BJ (cell line): ENCODE measurements at places on chromosomes 2 and 18.
A peak's percentile ranks its signal among the peaks of the same experiment; 100 is the strongest.

DNA sequence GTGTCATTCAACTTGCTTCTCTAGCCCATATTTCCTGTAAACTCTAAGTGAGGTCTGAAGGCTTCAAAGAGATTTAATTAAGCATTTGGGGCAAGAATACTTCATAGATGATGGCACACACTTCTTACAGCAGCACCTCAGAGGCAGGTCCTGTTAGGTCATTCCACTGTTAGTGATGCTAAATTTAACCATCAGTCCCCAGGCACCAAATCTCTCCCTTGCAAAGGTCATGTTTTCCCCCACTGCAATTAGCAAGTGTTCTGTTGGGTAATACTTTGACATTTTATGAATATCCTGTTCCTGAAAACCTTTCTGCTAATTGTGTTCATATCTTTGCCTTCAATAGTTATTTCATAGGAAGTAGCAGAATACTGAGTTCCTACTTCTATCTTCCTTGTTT, 117.0 kb downstream of the STK39 start:
- DNase-seq = no peak

- DNase-seq = no peak
Measured at GRCh38 chr2:158808426-158808825, 13.3 kb downstream of the DAPL1 start.

GRCh38 chr18:25648716-25649260, 296.8 kb upstream of the ZNF521 start:
- no peak for DNase-seq

GRCh38 chr18:54947091-54947490, 12.2 kb downstream of the CCDC68 start:
- no peak for DNase-seq

DNA sequence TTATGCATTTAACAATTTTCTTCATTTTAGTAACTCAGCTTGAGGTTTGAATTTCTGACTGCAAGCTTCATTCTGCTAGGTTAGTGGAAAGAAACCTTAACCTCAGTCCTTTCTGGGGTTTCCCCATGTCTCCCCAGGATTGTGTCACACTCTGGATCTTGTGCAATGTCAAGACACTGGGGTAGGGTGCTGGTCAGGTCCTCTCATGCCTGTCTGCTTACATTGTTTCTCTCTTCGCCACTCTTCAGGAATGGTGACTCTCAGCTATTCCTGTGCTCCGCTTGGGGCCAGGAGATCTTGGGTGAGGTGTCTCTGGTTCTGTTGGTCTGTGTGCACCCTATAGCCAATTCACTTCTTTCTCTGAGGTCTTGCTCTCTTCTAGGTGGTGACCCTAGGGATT, 23.9 kb downstream of the CTLA4 start:
- DNase-seq = no peak

- no peak for DNase-seq
Measured at GRCh38 chr2:237024255-237024654, 61.4 kb upstream of the COPS8 start.

DNA sequence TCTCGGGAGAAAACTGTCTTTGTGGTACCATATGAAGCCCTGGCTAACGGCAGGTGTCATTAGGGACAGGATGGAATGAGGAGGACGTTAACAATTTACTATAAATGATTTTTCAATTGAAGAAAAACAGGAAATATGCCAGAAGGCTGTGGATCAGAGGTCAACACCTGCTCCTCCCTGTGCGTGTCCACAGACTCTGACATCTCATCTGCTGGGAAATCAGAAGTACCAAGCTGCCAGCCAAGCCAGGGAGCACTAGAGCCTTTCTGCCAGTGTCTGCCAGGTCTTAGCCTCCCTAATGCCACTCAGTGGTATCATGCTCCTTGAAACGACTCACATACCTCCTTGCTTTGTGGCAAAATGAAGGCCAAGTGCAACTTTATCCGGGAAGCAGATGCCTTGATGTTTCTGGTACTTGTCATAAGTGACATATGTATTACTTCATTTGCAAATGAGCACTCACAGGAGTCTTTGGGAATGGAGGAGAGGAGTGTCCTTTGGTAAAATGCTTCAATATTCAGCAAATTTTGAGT, 541.1 kb downstream of the SATB2 start:
- DNase-seq = no peak

GRCh38 chr2:120943403-120944034, 207.9 kb downstream of the GLI2 start:
- no peak for DNase-seq

- DNase-seq = no peak
Measured at GRCh38 chr2:82155469-82155868, 1850.9 kb upstream of the LRRTM1 start.

GRCh38 chr2:70514612-70515055, 39.0 kb downstream of the TGFA start:
- DNase-seq = no peak

DNA sequence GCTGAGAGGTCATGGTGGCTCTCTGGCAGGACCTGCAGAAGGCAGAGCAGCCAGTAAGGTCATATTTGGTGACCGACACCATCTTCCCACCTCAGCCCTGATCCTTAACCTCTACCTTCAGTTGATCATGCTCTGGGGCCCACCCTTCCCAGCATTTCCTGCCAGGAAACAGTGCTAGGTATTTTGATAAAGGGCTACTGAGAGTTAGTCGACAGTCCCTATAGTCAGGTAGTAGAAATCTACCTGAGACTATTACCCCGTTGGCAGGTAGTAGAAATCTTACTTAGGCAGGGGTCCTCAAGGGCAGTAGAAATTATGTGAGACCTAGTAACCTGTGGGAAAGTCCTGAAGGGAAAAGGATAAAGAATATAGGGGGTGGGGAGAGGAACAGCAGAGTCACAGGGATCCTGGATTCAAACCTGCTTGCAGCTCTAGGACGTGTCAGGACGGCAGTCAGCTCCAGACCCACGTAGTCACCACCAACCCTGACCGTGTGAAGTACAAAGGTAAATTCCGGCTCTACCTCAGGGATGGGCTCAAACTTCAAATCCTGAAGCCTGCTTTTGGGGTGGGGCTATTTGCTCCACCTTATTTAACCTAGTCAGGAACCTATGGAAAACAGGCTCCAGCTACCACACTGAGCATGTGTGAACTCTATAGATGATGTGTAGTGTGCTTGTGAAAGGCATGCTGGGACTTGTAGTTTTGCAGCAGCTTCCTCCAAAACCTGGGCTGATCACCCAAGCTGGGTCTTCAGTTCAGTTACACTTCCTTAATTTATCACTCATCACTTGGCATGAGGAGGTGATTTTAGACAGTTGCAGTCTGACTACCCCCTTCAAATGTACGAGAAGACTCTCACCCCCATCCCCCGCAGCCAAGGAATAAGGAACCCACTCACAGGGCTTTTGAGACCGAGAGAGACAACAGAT, at the start of gene DQX1:
DQX1 (minus strand) TSS at position 515 of the 932 bp plus-strand sequence; CDS start at position 13, 502 bp downstream.
- DNase-seq = no peak

- DNase-seq = no peak
Measured at GRCh38 chr2:106816974-106817373, 69.0 kb downstream of the ST6GAL2 start.

- no peak for DNase-seq
Measured at GRCh38 chr2:6741229-6741628, 124.5 kb downstream of the CMPK2 start.

- no peak for DNase-seq
Measured at GRCh38 chr2:120620025-120620793, 115.5 kb upstream of the GLI2 start.

- DNase-seq = no peak
Measured at GRCh38 chr18:23568281-23569138, 17.8 kb downstream of the NPC1 start.

DNA sequence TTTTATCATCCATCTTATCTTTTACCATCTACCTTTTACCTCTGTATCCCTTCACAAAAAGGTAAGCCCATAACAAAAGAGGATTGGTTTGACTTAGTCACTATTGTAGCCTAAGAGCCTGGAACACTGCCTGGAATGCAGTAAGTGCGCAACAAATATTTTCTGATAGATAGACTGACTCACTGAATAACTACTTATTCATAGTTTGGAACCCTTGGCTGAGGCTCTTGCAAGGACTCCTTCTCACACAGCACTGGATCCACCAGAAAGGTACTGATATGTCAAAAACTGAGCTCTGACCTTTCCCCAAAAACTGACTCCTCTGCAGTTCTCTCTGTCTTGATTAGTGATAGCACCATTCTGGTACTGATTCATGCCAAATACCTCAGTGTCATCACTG, 426.7 kb downstream of the SETBP1 start:
- no peak for DNase-seq

GRCh38 chr2:232365621-232366321, 12.8 kb upstream of the ALPP start:
- no peak for DNase-seq

- DNase-seq = no peak
Measured at GRCh38 chr2:180071797-180072196, 64.7 kb upstream of the CWC22 start.

DNA sequence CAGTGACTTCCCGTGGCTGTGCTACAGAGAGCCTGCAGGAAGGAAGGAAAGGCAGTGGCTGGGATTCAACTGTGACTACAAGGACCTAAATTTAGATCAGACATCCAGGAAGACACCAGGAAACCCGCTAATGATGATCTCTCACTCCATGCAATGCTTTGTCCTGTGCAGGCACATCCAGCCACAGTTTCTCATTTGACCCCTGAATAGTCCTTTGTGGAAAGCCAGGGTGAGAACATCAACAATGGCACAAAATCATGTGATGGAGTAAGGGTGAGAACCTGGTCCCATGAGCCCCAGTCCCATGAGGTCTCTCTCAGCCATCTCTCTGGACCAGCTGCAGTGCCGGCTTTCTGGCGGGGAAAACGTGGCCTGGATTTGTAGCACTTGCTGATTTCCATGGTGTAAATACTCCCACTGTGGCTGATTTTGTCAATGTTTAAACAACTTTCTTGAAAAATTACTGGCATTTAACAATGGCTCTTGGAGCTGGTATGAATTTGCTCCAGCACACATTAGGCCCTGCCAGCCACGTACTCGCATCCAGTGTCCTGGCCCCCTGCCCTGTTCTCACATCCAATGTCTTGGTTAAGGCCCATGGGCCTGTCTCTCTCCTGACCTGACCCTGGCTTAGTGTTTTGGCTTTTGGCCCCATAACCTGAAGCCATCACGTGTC, 159.0 kb upstream of the HAAO start:
- DNase-seq = no peak

DNA sequence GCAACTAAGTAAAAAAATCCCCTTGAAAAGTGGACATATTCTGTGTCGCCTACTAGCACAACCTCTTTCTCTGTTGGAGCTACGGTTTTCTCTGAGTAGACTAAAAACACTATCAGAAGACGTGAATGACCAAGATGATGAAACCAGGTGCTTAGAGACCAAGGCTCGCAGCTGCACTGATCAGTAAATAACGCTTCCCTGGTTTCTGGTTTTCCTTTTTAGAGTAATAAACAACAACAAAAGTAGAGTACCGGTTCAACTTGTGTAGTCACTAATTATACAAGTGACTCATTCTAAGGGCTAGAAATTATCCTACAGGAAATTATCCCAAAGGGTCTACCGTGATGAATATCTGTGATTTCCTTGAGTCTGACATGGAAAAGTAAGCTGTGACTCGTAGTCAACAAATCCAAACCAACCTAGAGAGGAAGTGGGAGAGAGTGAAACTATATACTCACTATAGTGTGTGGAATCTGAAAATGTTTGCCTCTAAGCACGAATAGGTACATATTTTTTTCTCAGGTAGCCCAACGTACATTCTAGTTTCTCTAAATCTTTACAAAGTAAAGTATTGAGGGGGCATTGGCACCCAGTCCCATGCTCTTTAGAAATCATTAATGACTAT, 17.8 kb downstream of the RASGRP3 start:
- DNase-seq = no peak

- no peak for DNase-seq
Measured at GRCh38 chr18:21194871-21195771, 46.9 kb upstream of the GREB1L start.

GRCh38 chr2:70374616-70375015, 72.7 kb upstream of the FAM136A start:
- DNase-seq = no peak

GRCh38 chr2:124079045-124079444, 54.0 kb downstream of the CNTNAP5 start:
- DNase-seq = no peak

GRCh38 chr2:27838502-27838901, 51.7 kb downstream of the RBKS start:
- DNase-seq = no peak

DNA sequence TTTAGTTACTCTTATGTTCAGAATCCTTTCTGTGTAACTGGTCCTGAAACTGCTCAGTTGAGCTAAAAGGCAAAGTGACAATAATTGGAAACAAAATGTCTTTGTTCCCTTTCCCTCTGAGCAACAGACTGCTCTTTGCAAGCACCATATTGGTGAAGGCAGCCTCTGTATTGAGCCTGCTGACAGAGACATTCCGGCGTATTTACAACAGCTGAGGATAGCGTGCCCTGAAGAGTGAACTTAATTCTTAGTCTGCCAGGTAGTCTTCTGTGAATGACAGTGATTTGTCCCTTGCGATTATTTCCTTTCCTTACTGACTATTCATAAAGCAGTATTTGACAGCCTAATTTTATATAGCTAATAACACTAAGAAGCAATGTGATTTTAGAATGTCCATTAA, 239.1 kb downstream of the CPS1 start:
- DNase-seq = no peak

DNA sequence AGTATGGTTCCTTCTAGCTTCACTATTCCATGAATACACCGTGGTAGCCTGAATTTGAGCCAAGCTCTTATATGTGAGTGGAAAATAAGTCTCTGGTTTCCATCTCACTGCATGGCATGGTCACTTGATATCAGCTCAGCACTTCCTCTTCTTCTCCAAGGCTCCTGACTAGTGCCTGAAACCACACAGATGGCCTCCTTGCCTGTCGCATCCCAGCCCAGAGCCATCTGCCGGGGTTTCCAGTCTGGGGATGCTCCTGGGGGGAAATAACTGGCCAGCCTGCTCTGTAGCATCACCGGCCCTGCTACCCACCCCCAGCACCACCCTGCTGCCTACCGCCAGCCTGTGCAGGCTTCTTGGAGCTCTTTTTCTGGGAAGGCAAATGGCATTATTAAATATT, 7.7 kb upstream of the MARCHF4 start:
- DNase-seq = no peak

- no peak for DNase-seq
Measured at GRCh38 chr2:30789670-30790210, 17.5 kb downstream of the CAPN13 start.

- no peak for DNase-seq
Measured at GRCh38 chr18:62769216-62769615, 53.9 kb downstream of the PHLPP1 start.

DNA sequence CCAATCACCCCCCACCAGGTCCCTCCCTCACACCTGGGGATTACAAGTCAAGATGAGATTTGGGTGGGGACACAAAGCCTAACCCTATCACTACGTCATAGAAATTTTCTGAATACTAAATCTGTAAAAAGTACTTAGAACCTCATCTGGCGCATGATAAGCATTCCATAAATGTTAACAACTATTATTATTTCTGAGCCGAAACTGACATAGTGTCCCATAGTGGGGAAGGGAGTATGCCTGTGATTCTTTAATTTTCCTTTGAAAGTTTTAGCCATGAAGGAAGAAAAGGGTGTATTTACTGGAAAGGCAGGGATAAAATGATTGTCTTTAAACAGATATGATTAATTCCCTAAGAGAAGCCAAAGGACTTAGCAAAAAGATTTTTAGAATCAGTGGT, 71.4 kb downstream of the FHOD3 start:
- no peak for DNase-seq

GRCh38 chr2:176111846-176112374, 4.7 kb upstream of the HOXD10 start:
- DNase-seq = no peak

GRCh38 chr2:41026613-41027012, 574.7 kb upstream of the SLC8A1 start:
- DNase-seq = no peak

GRCh38 chr2:96531872-96532505, 4.6 kb upstream of the ARID5A start:
- DNase-seq = peak; percentile 99

- DNase-seq = no peak
Measured at GRCh38 chr2:152611458-152612231, 105.6 kb downstream of the PRPF40A start.
